ENCODE measurements at places on chromosomes 12 and 14.
A peak's percentile ranks its signal among the peaks of the same experiment; 100 is the strongest.

- DNase-seq: peak; percentile 58
These were observed 11.1 kb downstream of the RASSF3 start for GRCh38 chr12:64621257-64621942.

- DNase-seq: no peak
These were observed 68.6 kb downstream of the EP400 start for GRCh38 chr12:132018193-132018916.

- no peak for DNase-seq
These were observed 36.3 kb downstream of the PRKAB1 start for GRCh38 chr12:119704065-119704747.

DNA sequence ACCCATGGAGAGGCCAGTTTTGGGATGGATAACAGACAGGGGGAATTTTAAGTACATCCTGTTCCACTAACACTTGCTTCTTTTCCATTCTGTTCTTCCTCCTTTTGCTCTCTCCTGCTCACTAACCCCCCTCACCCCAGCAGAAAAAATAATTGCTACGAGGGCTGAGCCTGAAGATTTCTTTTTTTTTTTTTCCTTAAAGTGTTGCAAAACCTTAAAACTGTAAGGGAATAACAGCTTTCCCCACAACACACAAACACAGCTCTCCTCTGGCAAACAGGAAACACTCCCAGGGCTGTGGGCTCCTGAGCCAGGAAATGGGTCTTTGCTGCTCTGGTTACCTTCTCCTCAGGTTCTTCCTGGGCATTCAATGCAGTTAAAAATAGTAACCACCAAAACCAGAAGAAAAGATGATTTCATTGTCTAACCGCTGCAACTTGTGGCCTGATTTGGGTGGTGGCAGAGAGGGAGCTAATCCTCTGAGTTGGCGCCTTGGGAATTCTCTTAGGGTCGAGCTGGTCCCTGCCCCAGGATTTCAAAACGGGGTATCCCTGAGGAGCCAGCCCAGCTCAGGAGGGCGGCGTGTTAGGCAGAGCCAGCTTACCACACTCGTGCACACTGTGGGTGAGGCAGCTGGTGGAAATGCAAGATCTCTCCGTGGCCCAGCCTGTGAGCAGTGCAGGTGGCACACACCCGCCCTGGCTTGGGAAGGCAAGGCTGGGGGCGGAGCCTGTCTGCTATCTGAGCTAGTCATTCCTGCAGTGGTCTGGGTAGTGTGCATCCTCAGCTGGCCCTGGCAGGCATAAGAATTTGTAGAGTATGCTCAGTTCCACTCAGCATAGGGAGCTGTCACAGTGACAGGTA lies 17.1 kb upstream of the EMP1 start:
- DNase-seq: no peak

DNA sequence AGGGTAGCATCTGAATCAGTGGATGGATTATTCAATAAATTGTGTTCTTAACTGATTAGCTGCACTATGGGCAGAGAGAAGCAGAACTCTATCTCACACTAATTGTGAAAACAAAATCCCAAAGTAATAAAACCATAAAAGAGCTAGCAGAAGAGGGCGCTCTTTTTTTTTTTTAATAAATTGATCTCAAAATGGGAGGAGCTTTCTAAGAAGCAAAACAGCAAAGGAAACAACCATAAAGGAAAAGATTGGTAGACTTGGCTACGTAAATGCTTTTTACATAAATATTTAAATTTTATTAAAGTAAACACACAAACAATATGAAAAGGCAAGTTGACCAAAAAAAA lies 1.5 kb upstream of the TM7SF3 start:
- peak; percentile 47 for DNase-seq

GRCh38 chr12:27723212-27723611 lies 12.6 kb downstream of the MRPS35 start:
- DNase-seq: no peak

Measured in GM13977 (cell line).